ENCODE measurements at places on chromosomes 4 and X. TPM values are rescaled to one million over a fixed set of nuclear protein-coding genes. Genes with fewer than 3 reads are reported as not detected.

DNA sequence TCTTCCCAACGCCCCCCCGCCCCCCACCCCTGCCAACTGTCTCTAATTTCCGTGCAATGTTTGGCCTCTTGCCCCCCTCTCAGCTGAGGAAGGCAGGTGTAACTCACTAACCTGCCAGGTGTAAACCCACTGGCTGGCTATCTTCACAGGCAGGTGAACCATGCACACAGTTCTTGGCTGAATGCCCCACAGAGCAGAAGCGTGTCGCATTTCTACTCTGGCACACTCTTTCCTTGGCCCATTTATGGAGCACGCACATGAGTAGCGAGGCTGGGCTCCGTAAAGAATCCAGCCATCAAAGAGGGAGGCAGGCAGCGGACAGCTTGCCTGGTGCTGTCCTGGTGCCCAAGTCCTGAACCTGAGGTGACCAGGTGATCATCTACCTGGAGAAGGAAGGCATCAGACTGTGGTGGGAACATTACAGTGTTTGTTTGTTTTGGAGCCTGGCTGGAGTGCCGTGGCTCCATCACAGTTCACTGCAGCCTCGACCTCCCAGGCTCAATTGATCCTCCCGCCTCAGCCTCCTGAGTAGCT, 39.2 kb upstream of the CRMP1 start:
- no peak for ATAC-seq

DNA sequence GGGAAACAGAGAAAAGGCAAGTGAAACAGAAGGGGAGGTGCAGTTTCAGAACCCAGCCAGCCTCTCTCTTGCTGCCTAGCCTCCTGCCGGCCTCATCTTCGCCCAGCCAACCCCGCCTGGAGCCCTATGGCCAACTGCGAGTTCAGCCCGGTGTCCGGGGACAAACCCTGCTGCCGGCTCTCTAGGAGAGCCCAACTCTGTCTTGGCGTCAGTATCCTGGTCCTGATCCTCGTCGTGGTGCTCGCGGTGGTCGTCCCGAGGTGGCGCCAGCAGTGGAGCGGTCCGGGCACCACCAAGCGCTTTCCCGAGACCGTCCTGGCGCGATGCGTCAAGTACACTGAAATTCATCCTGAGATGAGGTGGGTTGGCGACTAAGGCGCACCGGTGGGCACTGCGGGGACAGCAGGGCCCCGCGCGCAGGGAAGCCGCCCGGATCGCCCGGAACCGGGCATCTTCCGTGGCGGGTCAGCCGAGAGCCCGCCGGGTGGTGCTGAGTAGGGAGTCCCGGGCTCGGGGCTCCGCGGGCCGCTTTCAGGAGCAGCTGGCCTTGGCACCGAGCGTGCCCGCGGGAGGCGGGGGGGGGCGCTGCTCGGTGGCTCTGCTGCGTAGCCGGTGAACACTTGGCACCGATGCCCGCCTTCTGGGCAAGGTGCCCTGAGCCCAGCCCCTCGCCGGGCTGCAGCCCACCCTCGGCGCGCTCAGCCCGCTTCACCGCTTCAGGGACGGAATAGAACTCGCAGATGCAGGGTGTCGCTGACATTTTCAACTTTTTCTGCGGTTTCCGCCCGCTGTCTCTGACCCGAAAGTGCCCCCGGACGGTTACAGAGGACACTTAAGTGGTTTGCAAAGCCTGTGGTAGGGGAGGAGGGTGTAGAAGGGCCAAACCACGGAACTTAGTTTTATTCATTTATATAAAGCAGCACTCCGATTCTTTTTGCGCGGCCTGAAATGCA, at the start of gene CD38:
Gene CD38, plus strand, starts transcription at position 40 of the 953 bp plus-strand sequence. Its CDS starts 87 bp downstream, at position 127.
- ATAC-seq = peak; percentile 61

DNAAF6 gene
- total RNA-seq = not detected

SLC9B1 gene
- total RNA-seq = 1.1 TPM

SCD5 gene
- 0.21 TPM for total RNA-seq

DNA sequence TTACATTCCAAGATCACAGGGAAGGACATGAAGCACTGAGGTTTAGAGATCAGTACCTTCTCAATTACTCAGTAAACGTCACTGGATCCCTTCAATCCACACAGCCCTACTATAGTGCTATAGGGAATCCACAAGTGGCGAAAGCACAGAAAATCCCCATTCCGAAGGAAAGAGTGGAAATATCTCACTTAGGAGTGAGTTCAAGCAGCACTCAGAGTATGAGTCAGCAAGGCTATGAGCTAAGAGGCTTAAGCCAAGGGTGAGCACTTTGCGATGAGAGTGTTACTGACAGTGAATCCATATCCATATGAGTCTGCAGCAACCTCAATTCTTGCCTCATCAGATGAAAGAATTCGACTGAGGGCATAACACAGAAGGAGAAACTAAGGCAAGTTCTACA, 165.1 kb downstream of the VSIG4 start:
- no peak for ATAC-seq

- ATAC-seq = no peak
Observed at GRCh38 chrX:28398342-28398741, 188.9 kb upstream of the IL1RAPL1 start.

CORIN gene
- total RNA-seq = 0.41 TPM

GAGE1 gene
- not detected for total RNA-seq

DNA sequence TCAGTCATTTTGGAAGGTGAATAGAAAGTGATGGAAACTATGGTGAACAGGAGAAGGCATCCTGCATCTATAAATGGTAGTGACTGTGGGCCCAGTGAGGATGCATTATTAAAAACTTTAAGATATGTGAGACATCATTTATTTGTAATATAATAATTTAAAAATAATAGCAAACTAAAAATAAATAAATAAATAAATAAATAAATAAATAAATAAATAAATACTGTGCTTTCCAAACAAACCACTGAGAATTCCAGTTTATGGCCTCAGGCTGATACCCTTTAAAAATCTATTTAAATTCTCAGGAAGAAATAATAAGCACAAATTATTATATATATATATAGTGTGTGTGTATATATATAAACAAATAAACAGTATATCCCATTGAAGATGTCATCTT, 248.0 kb upstream of the DCAF8L1 start:
- ATAC-seq = no peak

GRCh38 chr4:23279377-23279986, 586.7 kb downstream of the GBA3 start:
- no peak for ATAC-seq

DNA sequence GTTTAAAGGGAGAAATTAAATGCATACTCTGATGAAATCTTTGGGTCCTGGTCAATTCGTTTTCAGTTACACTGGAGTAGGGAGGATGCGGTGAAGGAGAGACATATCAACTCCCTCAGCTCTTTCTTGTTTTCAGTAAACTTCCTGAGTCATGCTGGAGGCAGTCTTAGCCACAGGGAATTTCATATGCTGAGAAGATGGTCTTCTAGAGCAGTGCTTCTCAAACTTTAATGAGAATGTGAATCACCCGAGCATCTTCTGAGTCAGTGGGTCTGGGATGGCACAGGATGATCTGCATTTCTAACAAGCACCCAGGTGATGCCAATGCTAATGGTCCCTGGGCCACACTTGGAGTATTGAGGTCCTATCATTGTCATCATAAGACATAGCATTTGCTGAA, 214.5 kb downstream of the KIT start:
- peak; percentile 48 for ATAC-seq

LINC00632 gene
- 4.7 TPM for total RNA-seq

ZCCHC18 gene
- 1.6 TPM for total RNA-seq

DNA sequence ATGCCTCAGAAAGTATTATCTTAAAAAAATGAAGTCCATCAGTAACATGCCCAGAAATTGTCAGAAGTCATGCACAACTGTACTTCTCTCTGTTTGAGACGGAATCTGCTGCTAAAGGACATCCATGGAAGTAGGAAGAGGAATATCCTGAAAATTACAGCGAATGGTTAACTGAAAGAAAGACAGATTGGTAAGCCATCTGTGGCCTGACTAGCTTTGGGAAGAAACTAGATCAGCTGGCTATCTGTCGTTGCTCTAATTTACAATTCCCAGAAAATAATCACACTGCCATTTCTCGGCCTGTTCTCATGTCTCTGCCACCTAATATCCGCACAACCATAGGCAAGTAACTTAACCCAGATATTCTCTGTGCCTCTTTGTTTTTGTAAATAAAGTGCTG, 496.5 kb downstream of the PCDH19 start:
- no peak for ATAC-seq

- no peak for ATAC-seq
Observed at GRCh38 chrX:148567229-148567628, 66.8 kb downstream of the AFF2 start.

S100G gene
- not detected for total RNA-seq

NAT8L gene
- total RNA-seq = 0.22 TPM

ZIC3 gene
- not detected for total RNA-seq

DNA sequence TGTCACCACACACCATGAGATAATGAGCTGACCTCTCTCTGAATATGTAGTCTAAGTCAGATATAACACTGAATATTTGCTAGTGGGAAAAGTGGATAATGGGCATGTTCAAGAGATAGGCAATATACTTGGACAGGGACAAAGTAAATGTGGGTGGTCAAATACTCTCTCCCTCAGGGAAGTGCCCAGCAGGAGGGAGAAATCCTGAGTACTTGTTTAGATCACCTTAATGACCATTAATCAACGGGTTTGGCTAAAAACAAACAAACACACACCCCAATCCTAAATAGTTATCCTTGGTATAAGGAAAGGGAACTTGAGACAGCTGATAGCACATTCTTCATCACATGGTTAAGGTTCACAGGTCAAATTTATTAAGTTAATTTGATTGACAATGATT, 933.5 kb downstream of the C4orf33 start:
- ATAC-seq = no peak

GRCh38 chr4:16217300-16218051, 8.8 kb downstream of the TAPT1 start:
- ATAC-seq = peak; percentile 88

- no peak for ATAC-seq
Observed at GRCh38 chrX:106783716-106784115, 18.8 kb upstream of the TBC1D8B start.

GRCh38 chr4:86834901-86835300, 14.3 kb downstream of the SLC10A6 start:
- no peak for ATAC-seq

- peak; percentile 50 for ATAC-seq
Observed at GRCh38 chr4:112523008-112523721, 7.2 kb upstream of the NEUROG2 start.

Measured in activated T-helper 17 cell treated with anti-CD3 and anti-CD28 coated beads, Interleukin-2, amount 50 U/mL, for 72 hours (primary cell).